ENCODE measurements at places on chromosomes 5 and 9.

- DNase-seq = no peak
Observed at GRCh38 chr5:172178301-172178987, 9.6 kb downstream of the STK10 start.

DNA sequence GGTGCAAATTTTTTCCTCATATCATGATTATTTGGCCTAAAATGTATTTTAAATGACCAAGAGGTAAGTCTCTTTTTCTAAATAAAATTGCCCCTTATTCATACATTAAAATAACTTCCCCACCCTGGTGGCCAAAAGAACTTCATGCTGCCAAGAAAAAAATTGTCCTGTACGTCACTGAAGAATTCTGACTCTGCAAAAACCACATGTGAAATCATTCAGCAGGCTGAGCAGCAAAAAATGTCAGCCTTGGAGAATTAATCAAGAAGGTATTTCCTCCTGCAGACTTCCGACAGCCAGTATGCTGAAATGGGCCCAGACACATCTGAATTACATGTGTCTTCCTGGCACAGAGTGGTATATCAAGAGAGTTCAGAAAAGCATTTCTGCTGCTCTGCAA is 94.6 kb upstream of the HMHB1 start:
- DNase-seq = no peak

DNA sequence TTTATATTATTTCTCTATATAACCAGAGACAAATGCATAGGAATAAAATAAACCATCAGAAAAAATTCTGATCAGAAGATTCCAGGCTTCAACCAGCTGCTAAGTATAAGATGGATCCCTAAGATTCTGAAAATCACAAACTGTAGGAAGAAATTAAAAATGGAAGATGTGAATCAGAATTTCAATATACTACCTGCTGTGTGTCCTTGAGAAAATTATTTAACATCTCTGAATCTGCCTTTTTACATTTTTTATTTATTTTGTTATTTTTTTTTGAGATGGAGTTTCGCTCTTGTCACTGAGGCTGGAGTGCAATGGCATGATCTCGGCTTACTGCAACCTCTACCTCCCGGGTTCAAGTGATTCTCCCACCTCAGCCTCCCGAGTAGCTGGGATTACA is 187.2 kb downstream of the GNAQ start:
- no peak for DNase-seq

DNA sequence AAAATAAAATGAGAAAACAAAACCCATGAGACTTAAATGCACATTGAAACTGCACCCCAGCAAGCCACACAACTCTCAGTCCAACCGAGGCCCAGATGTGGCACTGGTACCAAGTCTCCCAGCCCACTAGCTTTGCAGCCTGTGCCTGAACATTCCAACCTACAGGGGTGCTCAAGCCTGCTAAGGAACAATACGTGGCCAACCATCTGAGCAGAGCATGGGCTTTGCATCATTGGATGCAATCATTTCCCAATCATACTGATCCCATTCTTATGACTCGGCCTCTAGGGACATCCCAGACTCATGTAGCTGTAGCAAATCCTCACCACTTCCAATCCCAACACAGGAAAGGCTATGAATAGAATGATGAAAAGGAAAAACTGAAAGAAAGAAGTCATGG is 297.2 kb downstream of the SPOCK1 start:
- DNase-seq = no peak

DNA sequence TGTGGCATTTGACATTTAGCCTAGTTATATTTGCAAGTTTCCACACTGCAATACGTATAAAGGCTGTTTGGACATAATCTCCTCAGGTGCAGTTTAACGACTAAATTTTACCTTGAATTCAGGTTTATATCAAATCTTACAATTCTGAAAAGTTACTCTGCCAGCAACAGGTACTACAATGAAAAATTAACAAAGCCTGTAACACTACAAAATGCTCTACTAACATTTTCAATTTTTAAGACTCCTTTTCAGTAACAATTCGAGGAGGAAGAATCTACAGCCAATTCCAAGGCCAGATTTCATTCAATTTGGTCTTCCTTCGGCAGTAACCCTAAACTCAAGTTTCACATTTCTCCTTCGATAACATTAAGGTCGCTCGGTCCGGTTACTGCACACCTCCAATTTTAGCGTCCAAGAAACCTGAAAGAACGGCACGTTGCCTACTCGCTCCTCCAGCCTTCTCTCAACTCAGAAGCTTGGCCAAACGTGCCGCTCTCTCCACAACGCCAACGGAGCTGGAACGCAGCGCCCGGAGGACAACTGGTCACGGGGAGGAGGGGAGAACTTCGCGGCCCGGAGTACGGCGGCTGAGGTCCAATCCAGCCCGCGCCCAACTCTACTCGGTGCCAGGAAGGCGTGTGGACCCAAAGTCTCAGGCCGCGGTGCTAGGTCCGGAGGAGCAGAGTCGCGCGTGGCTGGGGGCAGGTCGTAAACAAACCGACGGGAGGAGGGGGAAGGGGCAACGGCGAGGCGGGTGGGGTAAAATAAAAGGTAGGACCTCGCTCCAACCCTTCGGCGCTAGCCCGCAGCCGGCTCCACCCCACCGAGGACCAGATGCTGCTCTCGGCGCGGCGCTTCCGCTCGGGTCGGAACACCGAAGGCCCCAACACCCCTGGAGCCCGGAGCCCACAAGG is 681 bp downstream of the FNIP1 start:
- peak; percentile 61 for DNase-seq

DNA sequence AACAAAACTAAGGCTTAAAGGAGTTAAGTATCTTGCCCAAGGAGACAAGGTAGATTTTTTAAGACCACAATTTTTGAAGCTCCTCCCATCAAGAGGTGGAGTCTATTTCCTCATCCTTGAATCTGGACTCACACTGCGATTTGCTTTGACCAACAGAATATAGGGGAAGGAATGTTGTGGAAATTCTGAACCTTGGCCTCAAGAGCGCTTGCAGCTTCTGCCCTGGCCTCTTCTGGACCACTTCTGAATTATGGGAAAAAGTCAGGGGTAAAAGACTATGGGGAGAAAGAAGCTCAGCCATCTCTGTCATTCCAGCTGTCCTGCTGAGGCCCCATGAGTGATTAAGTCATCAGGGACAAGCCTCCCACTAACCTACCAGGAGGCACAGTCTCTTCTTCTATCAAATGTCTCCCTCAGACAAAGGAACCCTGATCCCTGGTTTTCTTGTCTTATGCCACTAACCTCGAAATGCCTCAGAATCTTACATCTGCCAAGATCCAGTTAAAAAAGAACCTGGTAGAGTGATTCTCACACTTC is 25.9 kb downstream of the MAPKAP1 start:
- no peak for DNase-seq

GRCh38 chr9:124559871-124560270 is 52.7 kb upstream of the NR5A1 start:
- no peak for DNase-seq

DNA sequence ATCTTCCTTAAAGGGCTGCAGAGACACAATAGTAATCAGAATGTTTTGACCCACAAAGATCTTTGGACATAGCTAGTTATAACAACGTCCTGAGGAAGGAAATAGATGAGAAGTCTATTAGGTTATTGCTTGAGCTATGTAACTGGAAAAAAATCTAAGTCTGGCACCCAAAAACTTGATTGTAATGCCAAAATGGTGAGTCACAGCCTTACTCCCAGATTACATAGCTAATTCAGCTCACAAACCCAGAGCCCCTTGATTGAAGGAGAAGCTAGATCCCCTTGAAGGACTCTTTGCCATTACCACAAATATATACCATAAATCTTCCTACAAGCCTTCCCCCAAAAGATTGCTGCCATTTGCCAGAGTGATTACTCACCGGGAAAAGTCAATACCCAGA is 341.8 kb upstream of the KIF2A start:
- DNase-seq = no peak

DNA sequence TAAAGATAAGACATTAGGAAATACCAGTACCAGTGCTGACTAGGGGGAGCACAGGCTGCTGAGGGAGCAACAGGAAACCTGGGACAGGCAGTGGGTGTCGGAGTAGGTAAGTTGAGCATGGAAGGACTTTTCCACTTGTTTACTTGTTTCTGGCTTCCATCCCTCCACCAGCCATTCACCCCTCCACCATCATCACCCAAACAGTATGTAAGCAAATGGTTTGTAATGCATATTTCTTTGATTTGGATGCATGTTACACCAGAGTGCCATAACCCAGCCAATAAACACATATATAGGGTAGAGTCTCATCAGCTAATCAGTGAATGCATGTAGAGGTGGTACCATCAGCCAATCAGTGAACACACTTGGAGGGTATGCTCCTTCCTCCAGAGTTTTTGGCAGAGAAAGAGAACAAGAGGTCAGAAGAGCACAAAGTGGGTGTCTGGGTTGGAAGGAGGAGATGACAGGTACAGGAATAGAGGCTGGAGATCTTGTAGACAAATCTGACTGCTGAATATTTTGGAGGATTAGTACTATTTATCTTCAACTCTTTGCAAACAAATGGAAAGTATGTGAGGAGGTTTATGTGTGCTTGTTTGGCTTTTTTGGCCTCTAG is 37.7 kb upstream of the PDE8B start:
- DNase-seq = no peak

- DNase-seq = no peak
Observed at GRCh38 chr9:6620353-6620752, 25.2 kb downstream of the GLDC start.

DNA sequence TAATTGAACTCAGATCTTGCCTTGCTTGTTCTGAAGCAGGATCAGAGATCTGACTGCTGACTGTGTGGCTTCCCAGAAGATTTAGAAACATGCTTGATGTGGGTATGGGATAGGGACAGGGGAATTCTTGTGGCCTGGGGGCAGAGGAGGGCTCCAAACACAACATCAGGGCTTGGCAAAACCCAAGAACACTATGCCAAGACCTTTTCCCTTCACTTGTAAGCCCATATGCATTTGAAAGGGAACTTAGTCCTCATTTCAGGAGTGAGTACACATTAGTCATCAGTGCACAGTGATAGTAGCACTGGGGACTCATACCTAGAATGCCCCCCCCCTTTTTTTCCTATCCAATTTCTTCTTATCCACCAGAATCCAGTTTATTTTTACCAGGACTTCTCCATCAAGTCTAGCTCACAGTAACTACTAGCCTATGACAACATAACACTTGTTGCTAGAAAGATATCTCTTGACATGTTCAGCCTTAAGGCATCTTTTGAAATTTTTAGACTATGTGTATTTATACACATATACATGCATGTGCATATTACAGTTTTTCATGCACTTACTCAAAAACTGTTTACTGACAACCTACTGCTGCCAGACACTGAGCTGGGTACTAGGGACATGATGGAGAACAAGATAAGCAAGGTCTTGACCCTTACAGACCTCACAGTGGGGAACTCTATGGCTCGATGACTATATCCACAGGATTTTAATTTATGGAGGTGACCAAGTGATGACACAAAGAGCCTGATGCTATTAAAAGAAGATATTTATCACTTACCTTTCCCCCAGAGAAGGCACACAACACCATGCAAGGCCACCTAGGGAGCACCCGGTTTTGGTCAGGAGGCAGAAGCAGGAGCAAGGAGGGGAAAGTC is 158.3 kb upstream of the MAP3K1 start:
- no peak for DNase-seq

GRCh38 chr9:17776735-17777134 is 197.9 kb downstream of the SH3GL2 start:
- no peak for DNase-seq

- no peak for DNase-seq
Observed at GRCh38 chr5:174344335-174344734, 298.8 kb downstream of the NSG2 start.

DNA sequence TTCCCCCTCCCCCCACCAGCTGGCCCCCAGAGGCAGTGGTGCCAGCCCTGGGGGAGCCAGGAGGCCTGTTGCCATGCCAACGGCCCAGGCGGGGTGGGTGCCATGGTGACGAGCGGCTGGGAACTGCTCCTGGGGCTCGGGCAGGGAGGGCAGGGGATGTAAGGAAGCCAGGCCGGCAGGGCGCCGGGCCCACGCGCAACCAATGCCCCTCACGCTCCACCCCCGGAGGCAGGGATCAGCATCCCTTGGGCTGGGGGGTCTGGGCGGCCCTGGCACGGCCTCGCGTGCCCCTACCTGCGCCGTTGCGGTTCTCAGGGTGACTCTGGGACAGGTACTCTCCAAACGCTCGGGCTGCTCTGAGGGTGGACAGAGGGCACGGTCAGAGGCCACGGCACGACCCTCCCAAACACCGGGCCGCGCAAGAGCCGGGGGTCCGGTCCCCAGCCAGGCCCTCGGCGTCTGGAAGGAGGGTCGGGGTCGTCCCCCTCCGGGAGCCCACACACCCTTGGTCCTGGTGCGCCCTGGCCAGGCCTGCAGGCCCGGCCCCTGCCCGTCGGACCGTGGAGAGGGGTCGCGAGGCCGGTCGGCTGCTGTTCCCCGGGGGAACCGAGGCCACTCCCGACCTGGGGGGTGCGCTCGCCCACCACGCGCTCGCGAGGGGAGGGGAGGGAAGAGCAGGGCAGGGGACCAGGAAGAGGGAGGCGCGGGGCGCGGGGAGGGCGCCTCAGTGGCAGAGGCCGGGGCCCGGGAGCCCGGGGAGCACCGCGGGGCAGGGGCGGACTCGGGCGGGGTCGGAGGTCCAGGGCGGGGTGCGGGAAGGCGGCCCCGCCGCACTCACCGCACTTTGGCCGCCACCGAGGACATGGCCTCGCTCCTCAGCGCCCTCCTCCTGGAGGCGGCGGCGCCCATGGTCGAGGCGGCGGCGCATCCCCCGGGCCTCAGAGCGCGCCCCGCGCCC is 661 bp downstream of the NSMF start:
- no peak for DNase-seq

- no peak for DNase-seq
Observed at GRCh38 chr5:62795926-62796325, 217.3 kb downstream of the LRRC70 start.

GRCh38 chr5:154251529-154251928 is 61.0 kb downstream of the GALNT10 start:
- no peak for DNase-seq

DNA sequence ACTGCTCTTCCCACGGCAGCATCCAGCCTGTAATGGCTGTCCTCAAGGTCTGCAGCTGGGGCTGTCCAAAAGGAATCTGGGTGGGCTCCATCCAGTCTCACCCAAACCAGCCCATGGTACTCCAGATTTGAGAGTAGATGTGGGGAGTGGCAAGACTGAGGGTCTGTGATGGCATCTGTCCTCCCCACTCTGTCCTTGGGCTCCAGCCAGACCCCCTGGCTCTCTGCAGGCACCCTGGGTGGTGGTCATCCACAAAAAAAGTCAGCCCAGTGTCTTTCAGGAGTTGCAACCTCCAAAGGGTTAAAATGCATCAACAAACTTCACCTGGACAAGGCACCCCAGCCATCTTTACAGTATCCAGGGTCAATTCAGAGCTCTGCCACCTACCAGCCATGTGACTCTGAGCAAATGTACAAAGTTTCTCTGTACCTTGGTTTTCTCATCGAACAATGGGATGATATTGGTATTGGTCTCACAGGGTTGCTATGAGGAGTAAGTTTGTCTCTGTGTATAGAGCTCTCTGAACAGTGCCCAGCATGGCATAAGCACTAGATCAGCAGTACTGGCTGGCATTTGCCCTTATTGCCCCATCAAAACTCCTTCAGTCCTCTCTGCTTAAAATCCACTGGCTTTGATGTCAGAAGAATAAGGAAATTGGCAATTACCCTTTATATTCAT is 7.3 kb upstream of the S1PR3 start:
- DNase-seq = no peak

- DNase-seq = no peak
Observed at GRCh38 chr9:137459601-137460362, 648 bp upstream of the NSMF start.
